ENCODE measurements at places on chromosomes 16 and 17.
A peak's percentile ranks its signal among the peaks of the same experiment; 100 is the strongest.

DNA sequence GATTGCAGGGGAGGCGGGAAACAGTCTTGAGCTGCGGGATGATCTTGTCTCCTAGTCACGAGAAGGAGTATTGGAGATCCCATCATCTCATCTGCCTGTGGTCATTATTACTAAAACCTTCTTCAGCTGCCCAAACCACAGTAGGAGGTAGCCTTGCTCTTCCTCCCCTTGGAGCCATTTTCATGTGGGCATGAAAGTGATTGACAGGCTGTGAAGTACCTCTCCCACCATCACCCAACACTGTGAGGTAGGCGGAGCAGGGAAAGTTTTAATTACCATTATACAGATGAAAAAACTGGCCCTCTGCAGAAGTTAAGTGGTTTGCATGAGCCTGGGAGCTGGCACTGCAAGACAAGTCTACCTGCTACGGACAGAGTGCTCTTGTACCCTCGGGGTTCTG is 237.3 kb downstream of the MSI2 start:
- DNase-seq: no peak

DNA sequence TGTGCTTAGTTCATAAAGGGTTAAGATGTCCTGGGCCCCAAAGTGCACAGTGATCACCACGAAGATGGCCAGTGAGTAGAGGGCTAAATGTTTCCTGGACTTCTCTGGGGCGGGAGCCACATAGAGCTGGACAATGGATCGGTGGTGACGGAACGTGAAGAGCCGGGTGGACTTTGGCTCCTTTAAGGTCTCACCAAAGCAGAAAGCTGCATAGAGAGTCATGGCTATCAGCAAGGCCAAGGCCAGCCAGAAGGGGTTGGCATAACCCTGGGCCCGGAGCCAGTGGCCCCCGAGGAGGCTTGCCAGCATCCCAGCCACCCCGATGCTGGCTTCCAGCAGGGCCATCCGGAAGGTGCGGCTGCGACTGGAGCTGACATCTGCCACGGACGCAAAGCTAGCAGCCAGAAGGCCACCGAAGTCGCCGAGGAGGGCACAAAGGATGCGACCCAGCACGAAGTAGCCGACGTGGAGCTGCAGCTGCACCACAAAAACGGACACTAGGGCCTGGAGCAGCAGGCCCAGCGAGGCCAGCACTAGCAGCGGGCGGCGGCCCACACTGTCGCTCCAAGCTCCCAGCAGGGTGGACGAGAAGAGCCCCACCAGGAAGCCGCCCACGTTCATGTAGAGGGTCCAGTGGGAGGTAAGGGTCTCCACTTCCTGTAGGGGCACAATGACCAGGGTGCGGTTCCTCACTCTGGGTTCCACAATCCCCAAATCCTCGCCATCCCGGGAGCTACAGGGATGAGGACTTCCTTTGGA is 1.0 kb downstream of the SLC46A1 start:
- no peak for DNase-seq

- no peak for DNase-seq
Observed at GRCh38 chr16:53947642-53948041, 243.7 kb downstream of the FTO start.

DNA sequence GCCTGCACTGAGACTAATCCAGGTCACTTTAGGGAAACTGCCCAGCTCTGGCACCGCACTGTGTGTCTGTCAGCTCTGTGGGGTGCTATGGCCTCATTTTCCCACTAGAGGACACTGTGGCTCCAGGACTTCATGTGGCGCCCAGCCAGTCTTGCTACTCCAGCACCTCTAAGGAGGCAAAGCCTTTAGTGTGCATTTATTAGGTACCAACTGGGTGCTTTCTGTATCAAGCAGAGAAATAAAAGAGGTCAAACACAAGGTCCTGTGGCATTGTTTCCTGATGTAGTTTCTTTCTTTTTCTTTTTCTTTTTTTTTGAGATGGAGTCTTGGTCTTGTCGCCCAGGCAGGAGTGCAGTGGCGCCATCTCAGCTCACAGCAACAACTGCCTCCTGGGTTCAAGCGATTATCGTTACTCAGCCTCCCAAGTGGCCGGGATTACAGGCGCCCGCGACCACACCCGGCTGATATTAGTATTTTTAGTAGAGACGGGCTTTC is 12.5 kb upstream of the RHBDL3 start:
- peak; percentile 61 for DNase-seq

- no peak for DNase-seq
Observed at GRCh38 chr17:64369007-64369893, 21.4 kb downstream of the PECAM1 start.

DNA sequence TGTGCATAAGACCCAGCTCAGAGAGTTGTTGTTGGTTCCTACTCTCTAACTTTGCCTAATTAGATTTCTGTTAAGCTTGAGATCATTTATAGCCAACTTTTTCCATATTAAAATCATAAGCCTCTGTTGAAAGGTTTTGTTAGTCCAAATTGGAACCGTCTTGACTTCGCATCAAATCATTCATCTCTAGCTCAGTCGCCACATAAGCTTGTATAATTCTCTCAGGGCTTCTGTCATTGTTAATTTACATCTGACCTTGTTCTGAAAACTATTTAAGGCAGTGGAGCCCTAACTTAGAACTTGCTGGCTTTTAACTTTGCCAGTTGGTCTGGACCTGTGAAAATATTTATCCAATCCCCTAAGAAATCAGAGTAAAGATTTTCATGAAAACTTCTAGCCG is 107.2 kb downstream of the PITPNC1 start:
- no peak for DNase-seq

DNA sequence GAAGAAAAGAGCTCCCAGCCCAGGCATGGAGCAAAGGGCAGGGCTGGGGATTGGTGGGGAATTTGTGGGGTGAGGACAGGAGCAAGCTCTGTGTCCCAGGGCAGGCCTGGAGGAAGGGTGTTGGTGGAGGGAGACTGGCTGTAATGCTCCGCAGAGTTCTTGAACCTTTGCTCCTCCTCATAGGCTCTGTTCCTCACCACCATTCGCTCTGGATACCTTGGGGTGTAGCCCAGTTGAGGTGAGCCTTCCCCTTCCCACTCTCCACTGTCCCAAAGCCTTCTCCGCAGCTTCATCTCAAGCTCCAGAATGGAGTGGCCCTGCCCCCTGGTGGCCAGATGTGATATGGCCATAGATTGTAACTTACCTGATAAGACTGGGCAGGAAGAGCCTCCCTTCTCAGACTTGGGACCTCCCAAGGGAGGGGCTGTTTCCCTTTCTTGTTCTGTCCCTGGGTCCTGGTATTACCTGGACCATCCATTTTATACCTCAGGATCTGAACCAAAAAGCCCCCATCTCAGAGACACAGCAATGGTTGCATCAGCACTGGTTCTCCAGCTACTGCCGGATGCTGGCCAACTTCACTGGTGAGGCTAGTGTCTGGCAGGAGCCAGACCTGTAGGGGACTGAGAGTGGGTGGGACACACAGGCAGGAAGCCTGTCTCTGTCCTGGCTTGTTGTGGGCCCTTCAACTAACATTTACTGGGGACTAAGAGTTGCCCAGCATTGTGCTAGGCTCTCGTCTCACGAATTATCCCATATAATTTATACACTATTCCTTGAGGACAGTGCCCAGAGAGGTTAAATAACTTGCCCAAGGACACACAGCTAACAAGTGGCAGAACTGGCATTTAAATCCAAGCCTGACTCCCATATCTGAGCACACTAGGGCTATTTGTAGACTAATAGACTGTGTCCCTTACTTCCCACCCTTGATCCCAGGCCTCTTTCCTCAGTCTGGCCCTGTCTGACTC is 19.1 kb upstream of the STAC2 start:
- peak; percentile 65 for DNase-seq

- no peak for DNase-seq
Observed at GRCh38 chr17:57403236-57403635, 146.9 kb downstream of the MSI2 start.

DNA sequence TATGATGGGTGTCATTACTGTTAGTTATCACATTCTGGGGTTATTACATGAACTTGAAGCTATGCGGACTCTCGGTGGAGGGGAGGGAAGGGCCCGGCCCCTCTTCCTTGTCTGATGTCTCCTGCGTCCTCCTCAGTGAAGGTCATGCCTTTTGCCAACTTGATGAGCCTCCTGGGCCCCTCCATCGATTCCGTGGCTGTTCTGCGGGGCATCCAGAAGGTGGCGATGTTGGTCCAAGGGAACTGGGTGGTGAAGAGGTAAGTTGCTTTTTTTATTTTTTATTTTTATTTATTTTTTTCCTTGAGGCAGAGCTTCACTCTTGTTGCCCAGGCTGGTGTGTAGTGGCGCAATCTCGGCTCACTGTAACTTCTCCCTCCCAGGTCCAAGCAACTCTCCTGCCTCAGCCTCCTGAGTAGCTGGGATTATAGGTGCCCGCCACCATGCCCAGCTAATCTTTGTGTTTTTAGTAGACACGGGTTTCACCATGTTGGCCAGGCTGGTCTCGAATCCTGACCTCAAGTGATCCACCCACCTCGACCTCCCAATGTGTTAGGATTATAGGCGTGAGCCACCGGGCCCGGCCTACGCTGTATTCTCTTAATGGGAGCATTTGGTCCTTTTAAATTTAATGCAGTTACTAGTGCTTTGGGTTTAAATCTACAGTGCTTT is 21.6 kb downstream of the POLR3E start:
- DNase-seq: no peak

DNA sequence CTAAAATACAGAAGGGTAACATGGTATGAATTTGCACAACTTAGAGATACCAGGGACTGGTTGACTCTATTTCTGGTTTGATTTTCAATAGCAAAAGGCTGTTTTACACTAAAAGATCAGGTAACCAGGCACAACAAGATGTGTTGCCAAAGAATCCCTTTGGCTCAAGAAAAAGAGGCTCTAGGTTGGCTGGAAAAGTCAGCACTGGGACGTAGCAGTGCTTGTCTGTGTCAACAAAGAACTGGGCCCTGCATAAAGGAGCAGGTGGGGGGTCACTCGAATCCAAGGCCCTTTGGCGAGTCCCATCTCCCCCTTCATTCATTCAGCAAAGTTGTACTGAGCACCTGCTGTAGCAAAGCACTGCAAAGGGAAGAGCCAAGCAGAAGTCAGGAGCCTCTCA is 18.4 kb downstream of the SDR42E1 start:
- DNase-seq: no peak

DNA sequence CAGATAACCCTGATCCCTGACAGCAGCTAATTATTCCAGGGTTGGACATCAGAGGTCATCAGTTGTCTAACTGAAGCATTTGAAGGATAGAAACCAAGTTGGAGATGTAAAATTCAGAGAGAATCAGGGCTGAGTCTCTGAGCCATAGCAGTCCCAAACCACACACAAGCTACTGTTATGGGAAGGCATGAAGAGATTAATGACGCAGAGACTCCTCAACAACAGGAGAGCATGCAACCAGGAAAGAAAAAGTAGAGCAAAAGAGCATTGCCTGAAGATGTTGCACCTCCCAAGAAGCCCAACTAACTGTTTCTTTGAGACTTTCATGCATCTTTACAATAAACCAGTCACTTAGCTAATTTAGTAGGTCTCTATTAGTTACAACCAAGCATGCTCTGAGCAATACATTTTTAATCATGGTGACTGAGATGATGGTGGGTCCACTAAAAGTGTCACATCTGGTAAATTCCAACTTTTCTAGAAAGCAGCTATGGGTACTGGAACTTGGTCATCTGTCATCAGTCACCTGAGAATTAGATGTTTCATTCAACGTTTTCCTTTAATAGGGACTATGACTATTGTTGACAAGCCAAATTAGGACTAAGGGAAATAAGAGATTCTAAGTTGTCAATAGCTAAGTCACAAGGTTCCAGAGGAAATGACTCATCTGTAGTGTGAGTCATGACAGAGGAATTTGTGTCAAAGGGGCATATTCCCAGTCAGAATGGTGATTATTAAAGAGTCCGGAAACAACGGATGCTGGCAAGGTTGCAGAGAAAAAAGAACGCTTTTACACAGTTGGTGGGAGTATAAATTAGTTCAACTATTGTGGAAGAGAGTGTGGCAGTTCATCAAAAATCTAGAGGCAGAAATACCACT is 239.8 kb downstream of the CHD9NB start:
- DNase-seq: no peak

- DNase-seq: no peak
Observed at GRCh38 chr16:77157346-77158058, 33.5 kb upstream of the MON1B start.

DNA sequence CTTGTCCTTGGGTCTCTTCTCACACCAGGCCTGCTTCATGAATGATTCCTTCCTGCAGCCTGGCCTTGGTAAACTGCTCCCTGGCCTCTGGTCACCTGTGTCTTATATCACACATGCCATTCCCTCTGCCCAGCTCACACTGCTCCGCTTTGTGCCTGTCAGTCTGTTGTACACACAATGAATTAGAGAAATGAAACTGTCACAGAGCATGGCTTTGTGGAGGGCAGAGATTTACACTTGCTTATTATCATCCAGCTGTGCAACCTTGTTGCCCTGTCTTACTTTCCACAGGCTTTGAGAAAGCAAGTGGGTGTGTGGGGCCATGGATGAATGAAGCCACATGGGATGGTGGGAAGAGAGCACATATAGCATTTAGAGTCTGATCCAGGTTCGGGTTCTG is 22.4 kb downstream of the ALDH3A2 start:
- no peak for DNase-seq

DNA sequence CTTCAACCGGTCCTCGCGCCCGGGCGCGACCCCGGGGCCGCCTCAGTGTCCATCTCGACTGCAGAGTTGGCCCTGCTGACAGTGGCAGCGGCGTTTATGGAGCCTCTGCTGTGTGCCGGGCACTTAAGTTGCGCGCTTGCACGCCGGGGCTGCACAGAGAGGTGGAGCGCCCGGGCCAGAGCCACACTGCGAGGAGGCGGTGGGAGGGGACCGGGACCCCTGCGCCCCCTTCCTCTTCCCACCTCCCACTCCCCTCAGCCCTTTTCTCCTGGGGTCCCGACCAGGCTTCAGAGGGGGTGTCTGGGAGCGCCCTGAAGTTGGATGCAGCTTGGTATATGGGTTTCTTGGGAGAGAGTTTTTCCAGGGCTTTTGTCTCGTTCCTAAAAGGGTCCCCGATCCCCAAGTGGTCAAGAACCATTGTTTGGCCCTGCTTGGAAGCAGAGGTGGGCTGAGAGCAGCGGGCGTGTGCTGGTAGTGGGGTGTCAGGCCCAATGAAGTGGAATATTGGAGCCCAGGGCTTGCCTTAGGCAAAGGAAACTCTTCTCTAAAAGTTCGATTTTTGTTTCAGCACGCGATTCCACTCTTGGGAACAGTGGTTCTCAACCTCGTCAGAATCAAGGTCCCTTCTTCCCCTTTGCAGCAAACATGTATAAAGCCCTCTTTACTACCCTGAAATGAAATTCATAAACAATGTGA is 605 bp downstream of the MRTFB start:
- peak; percentile 22 for DNase-seq

DNA sequence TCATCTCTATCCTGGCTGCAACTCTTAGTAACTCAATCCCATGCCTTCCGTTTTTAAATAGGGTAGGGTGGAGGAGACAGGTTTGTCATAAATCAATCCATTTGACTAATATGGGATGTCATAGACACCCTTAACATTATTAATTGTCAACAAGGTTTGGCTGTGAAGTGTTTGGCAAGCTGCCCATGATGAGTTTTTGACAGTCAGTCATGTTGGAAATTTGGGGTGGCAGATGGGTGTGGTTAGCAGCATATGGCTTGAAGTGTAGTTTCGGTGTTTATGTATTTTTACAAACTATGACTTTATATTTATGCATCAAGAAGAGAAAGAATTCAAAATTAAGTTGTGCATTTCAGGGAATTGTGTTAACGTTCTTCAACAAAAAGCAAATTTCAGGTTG is 221.8 kb upstream of the CDH5 start:
- DNase-seq: no peak
